Glutamatergic neuron (in vitro differentiated cells): ENCODE measurements at places on chromosomes 6 and 20. TPM values are rescaled to one million over a fixed set of nuclear protein-coding genes. Genes with fewer than 3 reads are reported as not detected.

Gene RIMS1
- total RNA-seq, result 12.3 TPM

Gene NOTCH4
- 4.9 TPM for total RNA-seq

Gene RCAN2
- 21.6 TPM for total RNA-seq

Gene LTA
- total RNA-seq, result not detected

Gene SIRPD
- total RNA-seq, result not detected

Gene ILRUN
- total RNA-seq, result 37.7 TPM

Gene CD109
- total RNA-seq, result 0.49 TPM

Gene SEL1L2
- not detected for total RNA-seq

Gene NFATC2
- total RNA-seq, result not detected

Gene SAMD5
- total RNA-seq, result 1.6 TPM

Gene RBM24
- total RNA-seq, result 4.9 TPM

Gene ZDHHC14
- total RNA-seq, result 5.1 TPM

Gene MAK
- total RNA-seq, result not detected

Gene TUBB1
- not detected for total RNA-seq

Gene KHDC1L
- total RNA-seq, result 2.2 TPM

Gene LPA
- 1.9 TPM for total RNA-seq

Gene GMDS
- total RNA-seq, result 8.9 TPM

Gene TRIM15
- total RNA-seq, result not detected

Gene FAM217A
- not detected for total RNA-seq

Gene TREM2
- total RNA-seq, result not detected

Gene DPPA5
- not detected for total RNA-seq

Gene PSMA7
- total RNA-seq, result 289 TPM

Gene PHACTR2
- 9.7 TPM for total RNA-seq

Gene OR2H2
- total RNA-seq, result not detected

Gene DACT2
- total RNA-seq, result 0.22 TPM

Gene BPI
- total RNA-seq, result not detected

Gene DNMT3B
- 29.0 TPM for total RNA-seq

Gene DDR1
- 120 TPM for total RNA-seq

Gene KHDRBS2
- total RNA-seq, result 19.7 TPM

Gene SNAI1
- total RNA-seq, result 3.9 TPM

Gene SLC32A1
- total RNA-seq, result 0.59 TPM
